Right hindlimb (tissue), 1 donor: ENCODE measurements at places on chromosomes 2 and 18.

DNA sequence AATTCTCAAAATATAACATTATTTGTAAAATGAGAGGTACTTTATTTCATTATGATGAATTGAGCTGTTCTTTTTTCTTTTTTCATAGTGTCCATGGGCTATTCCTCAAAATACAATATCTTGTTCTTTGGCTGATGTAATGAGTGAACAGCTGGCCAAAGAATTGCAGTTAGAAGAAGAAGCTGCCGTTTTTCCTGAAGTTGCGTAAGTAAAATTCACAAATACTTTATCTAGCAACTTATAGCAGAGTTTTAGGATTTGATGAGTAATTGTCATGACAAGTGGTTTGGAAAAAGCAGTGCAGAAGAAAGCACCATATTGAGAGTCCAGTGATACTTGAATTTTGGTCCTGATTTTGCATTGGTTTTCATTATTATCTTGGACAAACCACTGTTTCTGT is 9.8 kb downstream of the RIOK3 start:
- no peak for DNase-seq

DNA sequence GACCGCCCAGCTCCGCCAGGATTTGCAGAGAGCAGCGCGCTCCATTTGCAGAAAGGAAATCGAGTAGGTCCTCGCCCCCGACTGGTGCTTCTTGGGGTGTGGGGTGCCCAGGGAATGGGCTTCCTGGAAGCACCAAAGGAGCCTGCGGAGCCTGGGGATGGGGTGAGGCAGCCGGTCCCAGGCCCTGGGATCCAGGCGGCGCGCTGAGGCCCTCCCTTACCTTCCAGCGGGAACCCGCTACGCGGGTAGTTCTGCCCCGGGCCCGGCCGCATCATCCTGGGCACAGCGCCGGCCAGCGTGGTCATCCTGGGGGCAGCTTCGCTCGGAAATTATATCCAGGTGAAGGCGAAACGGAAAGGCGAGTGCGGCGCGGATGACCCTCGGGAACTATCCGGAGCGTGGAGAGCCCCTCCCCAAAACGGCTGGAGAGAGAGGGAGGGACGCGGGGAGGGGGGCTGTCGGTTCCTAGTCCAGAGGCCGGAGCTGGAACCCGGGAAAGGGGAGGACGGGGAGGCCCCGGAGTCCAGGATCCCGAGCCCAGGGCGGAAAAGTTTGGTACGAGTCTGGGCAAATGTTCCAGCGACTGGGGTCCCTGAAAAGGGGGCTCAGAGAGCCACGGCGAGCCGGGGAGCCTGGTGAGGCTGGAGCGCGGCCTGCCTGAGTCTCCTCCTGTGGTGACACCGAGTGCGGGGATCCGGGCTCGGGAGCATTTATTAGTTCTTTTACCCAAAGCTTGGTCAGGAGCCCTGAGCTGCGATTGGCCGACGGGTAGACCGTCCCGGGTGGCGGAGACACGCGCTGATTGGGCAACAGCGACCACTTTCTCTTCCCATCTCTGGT is at the start of gene PAX3:
PAX3 (minus strand) TSS at position 688 of the 840 bp plus-strand sequence; CDS start at position 305, 383 bp downstream.
- no peak for DNase-seq

- no peak for DNase-seq
Measured at GRCh38 chr2:69384618-69385081, 2.4 kb downstream of the GFPT1 start.

GRCh38 chr2:134436706-134437105 is 182.8 kb downstream of the MGAT5 start:
- DNase-seq: no peak

DNA sequence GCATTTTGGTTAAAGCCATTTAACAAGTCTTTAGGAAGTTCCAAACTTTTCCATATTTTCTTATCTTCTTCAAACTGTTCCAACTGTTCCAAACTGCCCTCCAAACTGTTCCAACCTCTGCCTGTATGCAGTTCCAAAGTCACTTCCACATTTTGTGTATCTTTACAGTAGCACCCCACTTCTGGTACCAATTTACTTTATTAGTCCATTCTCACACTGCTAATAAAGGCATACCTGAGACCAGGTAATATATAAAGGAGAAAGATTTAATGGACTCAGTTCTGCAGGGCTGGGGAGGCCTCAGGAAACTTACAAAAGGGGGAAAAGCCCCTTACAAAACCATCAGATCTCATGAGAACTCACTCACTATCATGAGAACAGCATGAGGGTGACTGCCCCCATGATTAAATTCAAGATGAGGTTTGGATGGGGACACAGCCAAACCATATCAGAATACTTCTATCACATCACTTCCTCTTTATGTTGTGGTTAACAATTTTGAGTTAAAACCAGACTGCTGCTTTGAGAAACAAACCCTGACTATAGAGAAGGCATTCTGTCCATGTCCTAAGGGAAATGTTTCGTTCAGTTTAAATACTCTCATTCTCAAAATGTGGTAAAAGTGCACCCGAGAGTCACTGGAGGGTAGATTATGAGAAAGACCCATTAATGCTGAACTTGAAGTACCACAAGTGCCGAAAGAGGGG is 11.0 kb downstream of the IL18R1 start:
- DNase-seq: no peak
